ENCODE measurements at places on chromosomes 3 and 15.

GRCh38 chr3:147413686-147414389, 4.7 kb downstream of the ZIC1 start:
- DNase-seq = no peak

DNA sequence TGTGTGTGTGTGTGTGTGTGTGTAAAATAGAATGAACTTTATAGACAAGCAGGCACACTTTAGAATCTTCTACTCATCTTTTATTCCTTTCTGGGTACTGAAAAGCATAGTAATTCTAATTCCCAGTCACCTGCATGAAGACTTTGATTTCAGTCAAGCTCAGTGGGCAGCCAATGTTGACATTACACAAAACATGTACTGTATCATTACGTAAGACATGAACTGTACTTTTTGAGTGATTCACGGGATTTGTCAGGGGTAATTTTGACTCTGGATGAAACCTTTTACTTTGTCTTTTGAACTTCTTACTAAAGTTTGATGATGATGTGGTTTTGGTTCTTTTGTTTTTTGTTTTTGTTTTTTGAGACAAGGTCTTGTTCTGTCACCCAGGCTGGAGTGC, 38.8 kb downstream of the PTPRG start:
- no peak for DNase-seq

GRCh38 chr3:186241910-186242821, 119.9 kb downstream of the DGKG start:
- DNase-seq = peak; percentile 16

- DNase-seq = no peak
Measured at GRCh38 chr15:57736591-57736990, 30.1 kb downstream of the POLR2M start.

GRCh38 chr3:150286390-150287147, 121.5 kb upstream of the TSC22D2 start:
- no peak for DNase-seq

- no peak for DNase-seq
Measured at GRCh38 chr15:55873024-55873720, 120.2 kb downstream of the NEDD4 start.

GRCh38 chr15:69034352-69034751, 19.9 kb downstream of the NOX5 start:
- no peak for DNase-seq

- no peak for DNase-seq
Measured at GRCh38 chr3:190458040-190458439, 8.3 kb upstream of the TMEM207 start.

GRCh38 chr15:60340207-60340921, 57.4 kb downstream of the ANXA2 start:
- no peak for DNase-seq

- no peak for DNase-seq
Measured at GRCh38 chr15:65509321-65509720, 8.2 kb downstream of the DPP8 start.

- no peak for DNase-seq
Measured at GRCh38 chr15:99324082-99324620, 72.9 kb downstream of the LRRC28 start.

- no peak for DNase-seq
Measured at GRCh38 chr3:127065561-127066290, 82.8 kb downstream of the PLXNA1 start.

DNA sequence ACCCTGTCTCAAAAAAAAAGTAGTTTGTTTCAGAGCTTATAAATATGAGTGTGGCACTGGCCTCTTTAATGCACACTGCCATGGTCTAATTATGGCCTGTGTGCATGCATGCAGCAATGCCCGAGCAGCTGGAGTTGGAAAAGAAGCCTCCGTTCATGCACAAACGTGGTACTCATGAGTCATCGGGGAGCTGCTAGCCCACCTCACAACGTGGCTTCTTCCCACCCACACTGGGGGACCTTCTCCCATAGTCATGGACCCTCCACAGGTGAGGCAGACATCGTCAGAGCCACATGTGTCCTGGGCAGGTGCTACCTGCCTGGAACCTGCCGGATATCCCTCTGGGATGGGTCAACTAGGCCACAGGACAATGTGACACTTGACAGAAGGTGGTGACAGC, 66.7 kb downstream of the ATP10A start:
- no peak for DNase-seq

DNA sequence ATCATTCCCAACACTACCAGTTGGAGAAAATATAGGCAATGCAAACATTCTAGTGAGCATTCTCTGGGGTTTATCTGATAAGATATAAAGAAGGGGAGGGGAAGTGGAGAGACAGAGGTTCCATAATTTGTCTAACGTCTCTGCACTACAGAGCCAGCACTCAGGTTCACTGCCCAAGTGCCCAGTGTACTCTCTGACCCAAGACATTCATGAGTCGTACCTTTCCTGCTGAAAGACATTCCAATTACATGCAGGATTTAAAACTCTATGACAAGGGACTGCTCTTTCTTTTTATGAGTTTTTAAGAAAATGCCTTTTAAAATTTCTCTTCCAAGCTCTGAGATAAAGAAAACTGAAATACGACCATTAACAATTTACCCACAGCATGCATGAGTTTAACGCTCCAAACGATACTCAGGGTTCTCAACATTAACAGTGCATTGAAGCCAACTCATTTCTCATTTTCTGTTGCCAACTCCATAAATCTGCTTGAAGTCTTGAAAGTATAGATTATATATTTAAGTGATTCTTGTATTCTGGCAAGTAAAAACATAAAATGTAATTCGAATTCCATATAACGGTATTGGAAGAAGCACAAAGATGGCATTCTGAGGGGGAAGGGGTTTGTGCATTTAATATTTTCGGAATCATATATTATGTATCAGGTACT, 193.4 kb downstream of the SUCLG2 start:
- DNase-seq = no peak

- DNase-seq = no peak
Measured at GRCh38 chr15:56086566-56086965, 93.2 kb upstream of the NEDD4 start.

GRCh38 chr3:179308001-179308400, 14.8 kb upstream of the ZNF639 start:
- DNase-seq = no peak

DNA sequence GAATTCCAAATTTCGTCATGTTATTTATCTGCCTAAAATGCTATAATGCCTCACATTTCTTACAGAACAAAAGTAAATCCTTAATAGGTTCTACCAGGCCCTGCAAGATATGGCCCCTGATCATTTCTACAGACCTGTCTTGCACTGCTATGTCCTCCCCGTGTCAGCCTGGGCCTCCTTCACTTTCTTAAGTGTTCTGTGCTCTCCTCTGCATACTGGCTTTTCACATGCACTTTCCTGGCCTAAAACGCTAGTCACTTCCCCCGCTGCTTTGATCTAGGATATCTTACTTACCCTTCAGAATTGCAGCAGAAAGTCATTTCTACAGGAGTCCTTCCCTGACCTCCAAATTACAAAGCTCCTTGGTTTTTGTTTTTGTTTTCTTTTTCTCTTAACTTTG, 551.3 kb downstream of the NSUN3 start:
- DNase-seq = no peak

DNA sequence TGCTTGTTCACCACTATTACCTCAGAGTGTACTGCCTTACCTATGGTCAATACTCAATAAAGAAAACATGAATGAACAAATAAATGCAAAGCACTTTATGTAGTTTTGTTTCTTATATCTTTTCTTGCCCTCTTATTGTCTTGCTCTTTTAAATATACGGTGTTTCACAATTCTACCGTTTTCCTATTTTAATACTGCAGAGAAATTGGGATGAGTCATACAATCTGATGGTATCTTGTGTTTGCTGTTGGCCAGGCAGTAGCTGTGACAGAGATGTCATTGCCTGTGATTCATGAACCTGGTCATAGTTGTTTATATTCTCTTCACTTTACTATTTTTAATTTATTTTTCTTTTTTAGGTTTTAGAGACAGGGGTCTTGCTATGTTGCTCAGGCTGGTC, 48.3 kb downstream of the SERP1 start:
- no peak for DNase-seq

DNA sequence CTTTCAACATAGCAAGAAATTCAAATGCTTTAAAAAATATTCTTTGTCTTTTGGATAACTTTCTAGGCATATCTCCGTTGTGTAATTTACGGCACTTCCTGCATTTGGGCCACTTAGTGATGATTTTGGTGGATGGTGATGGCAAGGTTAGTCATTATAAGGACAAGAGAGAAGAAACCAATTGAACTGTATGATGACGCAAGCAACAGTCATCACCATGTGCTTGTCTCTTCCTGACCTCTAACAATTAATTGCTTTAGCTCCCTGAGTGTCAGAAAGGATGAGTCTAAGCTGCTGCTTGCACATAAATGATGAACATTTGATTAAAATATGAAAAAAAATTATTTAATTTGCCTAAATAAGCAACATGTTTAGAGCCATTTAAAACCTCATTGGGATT, 11.3 kb upstream of the P2RY12 start:
- DNase-seq = no peak

GRCh38 chr15:58179741-58180381, 41.7 kb downstream of the AQP9 start:
- no peak for DNase-seq

GRCh38 chr3:192835818-192836815, 81.5 kb downstream of the MB21D2 start:
- no peak for DNase-seq

- DNase-seq = no peak
Measured at GRCh38 chr3:4656626-4657328, 163.6 kb downstream of the ITPR1 start.

GRCh38 chr3:46482632-46483350, 15.0 kb upstream of the RTP3 start:
- DNase-seq = no peak

GRCh38 chr3:108677811-108678210, 79.4 kb downstream of the RETNLB start:
- no peak for DNase-seq

GRCh38 chr3:125322166-125322565, 53.0 kb downstream of the ZNF148 start:
- DNase-seq = no peak

GRCh38 chr3:151209654-151210053, 6.6 kb upstream of the GPR171 start:
- DNase-seq = no peak

DNA sequence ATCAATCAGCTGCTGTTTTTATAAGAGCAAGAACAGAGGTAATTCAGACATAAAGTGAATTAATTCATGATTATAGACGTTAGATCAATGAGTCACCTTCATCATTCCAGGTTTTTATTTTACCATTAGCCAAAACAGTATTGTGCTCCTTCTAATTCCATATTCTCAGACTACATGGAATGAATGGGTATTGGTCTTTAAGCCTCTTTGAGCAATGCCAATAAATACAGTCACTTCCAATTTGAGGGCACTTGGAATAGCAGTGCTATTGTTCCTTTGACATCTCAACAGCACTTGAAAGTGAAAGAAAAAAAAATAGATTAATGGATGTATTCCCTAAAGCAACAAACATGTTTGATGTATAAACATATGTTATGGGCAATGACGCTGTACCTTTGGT, 830.9 kb upstream of the CFAP20DC start:
- DNase-seq = no peak

Measured in T-cell (primary cell).